ENCODE measurements at places on chromosomes 11 and 22.

- DNase-seq: no peak
These were observed 181.7 kb upstream of the ZC3H12C start for GRCh38 chr11:109911488-109911887.

- DNase-seq: peak; percentile 62
These were observed 600 bp upstream of the ESAM start for GRCh38 chr11:124762624-124763155.

DNA sequence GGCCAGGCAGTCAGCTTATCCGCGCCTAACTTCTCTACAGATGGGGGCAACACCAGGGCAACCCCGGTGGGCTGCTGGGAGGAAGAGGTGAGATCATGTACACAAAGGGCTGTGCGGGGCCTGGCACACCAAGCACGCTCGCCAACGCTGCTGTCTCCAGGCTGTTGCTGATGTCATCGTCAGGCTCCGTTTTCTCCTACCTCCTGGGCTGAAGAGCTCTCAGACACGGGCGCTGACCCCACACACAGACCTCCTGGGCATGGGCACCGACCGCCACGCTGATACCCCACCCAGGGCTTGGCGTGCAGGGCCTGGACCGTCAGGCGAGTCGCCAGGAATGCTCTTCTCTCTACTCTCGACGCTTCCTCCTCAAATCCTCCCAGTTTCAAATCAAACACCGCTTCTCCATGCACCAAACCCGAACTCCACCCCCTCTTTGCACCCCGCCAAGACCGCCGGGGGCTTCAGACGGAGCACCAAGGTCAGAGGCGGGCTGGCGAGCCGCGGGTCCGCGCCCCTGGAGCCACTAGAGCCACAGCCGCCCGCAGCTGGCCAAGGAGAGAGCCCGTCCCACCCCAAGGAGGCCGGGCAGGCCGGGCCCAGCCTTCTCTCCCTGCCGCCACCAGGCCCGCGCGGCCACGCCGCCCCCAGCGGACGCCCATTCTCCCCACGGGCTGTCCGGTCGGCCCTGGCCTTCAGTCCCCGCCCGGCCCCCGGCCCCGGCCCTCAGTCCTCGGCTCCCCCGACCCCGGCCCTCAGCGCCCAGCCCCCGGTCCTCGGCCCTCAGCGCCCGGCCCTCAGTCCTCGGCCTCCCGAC lies 772 bp downstream of the SBF1 start:
- DNase-seq: no peak

DNA sequence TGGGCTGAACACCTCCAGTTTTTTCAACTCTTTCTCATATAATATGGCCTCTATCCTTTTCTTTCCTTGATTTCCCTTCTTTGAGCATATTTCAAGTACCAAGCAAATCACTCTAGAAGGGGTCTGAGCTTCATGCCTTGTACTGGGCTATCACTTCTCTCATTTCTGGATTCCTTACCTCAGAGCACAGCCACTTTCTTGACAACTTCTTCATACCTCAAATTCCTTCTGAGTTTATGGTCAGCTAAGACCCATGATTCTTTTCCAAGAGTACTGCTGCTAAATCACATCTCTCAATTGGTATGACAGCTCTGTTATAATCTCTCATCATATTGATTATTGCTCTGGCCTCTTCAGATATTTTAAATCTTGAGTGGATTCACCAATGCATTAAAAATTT lies 224.8 kb upstream of the ZBED5 start:
- no peak for DNase-seq

GRCh38 chr11:44493383-44493782 lies 72.1 kb upstream of the CD82 start:
- DNase-seq: no peak

DNA sequence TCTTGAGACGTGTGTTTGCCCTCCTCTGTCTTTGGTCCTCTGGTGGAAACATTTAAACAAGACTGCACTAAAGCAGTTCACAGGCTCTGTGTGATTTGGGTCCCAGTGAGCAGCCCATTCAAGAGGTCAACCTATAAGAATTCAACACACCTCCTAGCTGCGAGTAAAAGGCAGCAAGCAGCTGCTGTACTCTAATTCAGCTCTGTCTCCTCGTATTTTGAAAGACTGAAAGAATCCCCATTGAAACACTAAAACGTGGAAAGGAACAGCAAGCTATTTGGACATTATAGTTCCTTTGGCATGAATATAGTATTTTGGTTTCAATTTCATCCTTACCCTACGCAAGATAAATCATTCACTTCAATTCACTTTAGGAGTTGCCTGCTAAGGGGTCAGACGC lies 1046.7 kb downstream of the DLG2 start:
- DNase-seq: peak; percentile 55

- DNase-seq: no peak
These were observed at the start of gene OR51A7 for GRCh38 chr11:4903484-4903883. TSS of gene OR51A7 (plus strand) at chr11:4903783. CDS start at chr11:4907370, 3,587 bp downstream.

- peak; percentile 93 for DNase-seq
These were observed at the start of gene INPPL1 for GRCh38 chr11:72224564-72225410. TSS of gene INPPL1 (plus strand) at chr11:72224767. CDS start at chr11:72224985, 218 bp downstream.

GRCh38 chr11:1774886-1775285 lies 11.2 kb upstream of the CTSD start:
- no peak for DNase-seq

GRCh38 chr22:37703906-37704305 lies 7.1 kb downstream of the TRIOBP start:
- no peak for DNase-seq

- DNase-seq: no peak
These were observed 506.1 kb downstream of the BRD1 start for GRCh38 chr22:49321477-49322055.
